GOT3 (cell line): ENCODE measurements at places on chromosomes 1 and 21.

- DNase-seq, result no peak
Measured at GRCh38 chr1:171898941-171899340, 57.6 kb downstream of the DNM3 start.

DNA sequence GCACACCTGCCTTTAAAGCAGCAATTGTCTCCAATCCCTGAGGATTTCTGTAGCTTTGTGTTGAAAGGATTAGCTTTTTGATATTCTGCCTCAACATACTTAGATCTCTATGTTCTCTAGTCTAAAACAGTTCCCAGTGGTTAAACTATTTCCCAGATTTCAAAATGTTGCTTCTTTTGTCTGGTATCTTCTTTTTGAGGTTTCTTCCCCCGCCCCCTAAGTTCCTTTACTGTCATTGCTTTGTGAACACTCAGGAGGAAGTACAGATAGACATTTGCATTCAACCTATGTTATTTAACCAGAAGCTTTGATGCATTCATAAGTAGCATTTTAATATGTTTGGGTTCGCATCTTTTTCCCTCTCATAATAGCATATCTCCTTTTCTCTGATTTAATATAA is 33.5 kb downstream of the CYYR1 start:
- no peak for DNase-seq

- DNase-seq, result no peak
Measured at GRCh38 chr1:201758499-201759050, 70.4 kb upstream of the IPO9 start.

DNA sequence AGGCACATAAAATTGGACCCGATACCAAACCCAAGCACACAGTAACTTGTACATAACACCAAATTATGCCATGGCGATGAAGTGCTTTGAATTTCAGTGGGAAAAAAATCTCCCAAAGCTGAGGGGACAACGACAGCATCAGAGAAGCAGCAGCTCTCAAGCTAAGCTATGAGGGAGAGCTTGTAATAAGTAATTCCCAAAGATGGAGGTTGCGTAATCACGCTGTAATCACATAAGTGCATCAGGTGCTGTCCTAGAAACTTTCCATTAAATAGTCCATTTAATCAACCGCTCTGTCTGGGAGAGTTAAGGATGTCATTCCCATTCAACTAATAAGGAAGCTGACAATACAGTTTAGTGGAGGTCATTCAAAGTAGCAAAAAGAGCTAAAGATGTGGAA is 37.6 kb upstream of the KRTAP19-8 start:
- no peak for DNase-seq

DNA sequence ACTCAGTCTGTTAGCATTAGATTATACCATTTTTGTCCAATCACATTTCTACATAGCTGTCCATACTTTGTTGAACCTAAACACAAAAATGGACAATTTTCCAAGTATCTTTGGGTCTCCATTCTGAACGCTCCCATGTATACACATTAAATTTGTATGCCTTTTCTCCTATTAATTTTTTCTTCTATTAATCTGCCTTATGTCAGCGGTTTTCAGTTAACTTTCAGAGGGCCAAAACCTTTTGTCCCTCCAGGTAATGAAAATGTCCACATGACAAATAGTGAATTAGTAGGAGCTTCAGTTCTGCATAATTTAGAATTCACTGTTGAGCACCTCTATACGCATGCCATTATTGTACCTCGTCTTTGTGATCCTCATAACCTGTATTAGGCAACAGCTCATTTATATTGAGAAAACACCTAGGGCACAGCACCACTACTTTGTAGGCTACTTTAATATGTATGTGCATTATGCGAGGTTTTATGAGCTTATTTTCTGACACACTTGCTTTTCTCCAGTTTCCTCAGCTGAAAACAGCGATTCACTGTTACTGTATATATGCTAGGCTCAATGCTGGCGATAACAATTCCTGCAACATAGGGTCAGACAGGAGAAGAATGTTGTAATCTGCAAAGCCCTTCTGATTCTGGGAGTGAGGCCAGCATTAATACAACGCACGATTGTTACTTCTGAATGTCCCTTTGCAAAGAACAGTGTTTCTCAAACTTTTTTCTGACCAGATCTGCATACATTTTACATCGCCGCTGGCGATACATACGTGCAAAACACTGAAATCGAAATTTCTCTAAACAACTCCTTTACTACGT is 1.1 kb upstream of the ABCD3 start:
- DNase-seq, result no peak

DNA sequence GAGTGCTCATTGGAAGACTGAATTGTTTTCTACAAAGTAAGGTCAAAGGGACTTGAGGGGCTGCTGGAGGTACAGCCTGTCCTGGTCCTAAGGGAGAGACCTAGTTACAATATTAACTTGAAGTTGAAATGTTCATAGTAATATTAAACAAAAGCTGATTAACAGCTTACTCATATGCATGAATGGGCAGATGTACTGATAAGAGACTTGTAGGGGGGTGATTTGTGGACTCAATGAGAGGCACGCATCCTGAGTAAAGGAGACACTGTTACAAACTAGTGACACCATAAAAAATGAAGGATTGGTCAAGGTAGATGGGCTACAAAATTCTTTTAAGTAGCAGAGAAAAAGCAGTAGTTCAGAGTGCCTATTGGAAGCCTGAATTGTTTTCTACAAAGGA is 2.7 kb downstream of the HSD11B1 start:
- no peak for DNase-seq
